ENCODE measurements at places on chromosomes 5 and 9.

DNA sequence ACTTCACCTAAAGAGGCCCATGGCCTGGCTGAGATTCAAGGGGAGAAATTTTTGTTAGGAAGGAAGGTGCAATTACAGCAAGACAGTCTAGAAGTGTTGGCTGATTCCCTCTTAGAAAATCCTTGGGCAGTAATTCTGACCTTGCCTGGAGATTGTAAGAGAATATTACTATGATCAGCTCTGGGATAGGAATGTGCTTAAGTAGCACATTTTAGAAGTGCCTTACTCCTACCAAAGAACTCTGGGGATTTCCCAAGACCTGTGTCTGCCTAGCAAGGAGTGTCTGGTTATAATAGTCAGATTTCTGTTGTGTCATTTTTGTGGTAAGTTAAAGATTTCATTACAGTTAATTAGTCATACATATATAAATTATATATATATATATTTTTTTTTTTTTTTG, 52.3 kb downstream of the NLN start:
- H3K4me1 ChIP-seq = peaks cover 23% of the 10 kb centered on the region
- no peak overlapping the region for H3K4me3 ChIP-seq
- DNase-seq = no peak
- H3K36me3 ChIP-seq = peaks cover 7% of the 10 kb centered on the region

GRCh38 chr9:127081250-127082185, 40.9 kb downstream of the ANGPTL2 start:
- H3K4me1 ChIP-seq = no peaks in the 10 kb centered on the region
- no peaks in the 10 kb centered on the region for H3K36me3 ChIP-seq
- H3K27ac ChIP-seq = no peak overlapping the region
- no peak overlapping the region for H3K4me3 ChIP-seq
- no peak for DNase-seq
- peaks cover 35% of the 10 kb centered on the region for H3K27me3 ChIP-seq

- no peak overlapping the region for H3K4me3 ChIP-seq
- no peaks in the 10 kb centered on the region for H3K27me3 ChIP-seq
- H3K36me3 ChIP-seq = no peaks in the 10 kb centered on the region
- no peak overlapping the region for H3K27ac ChIP-seq
- H3K4me1 ChIP-seq = no peaks in the 10 kb centered on the region
- no peak for DNase-seq
These were observed 381.4 kb upstream of the RGMB start for GRCh38 chr5:98391921-98392625.

GRCh38 chr5:63135291-63135690, 556.7 kb downstream of the LRRC70 start:
- no peak overlapping the region for H3K4me3 ChIP-seq
- no peaks in the 10 kb centered on the region for H3K27me3 ChIP-seq
- no peaks in the 10 kb centered on the region for H3K4me1 ChIP-seq
- no peak overlapping the region for H3K27ac ChIP-seq

GRCh38 chr5:159469496-159470372, 139.4 kb upstream of the IL12B start:
- peaks cover 39% of the 10 kb centered on the region for H3K27me3 ChIP-seq
- H3K4me3 ChIP-seq = no peak overlapping the region
- no peaks in the 10 kb centered on the region for H3K36me3 ChIP-seq
- H3K4me1 ChIP-seq = peaks cover 9% of the 10 kb centered on the region
- no peak overlapping the region for H3K27ac ChIP-seq

DNA sequence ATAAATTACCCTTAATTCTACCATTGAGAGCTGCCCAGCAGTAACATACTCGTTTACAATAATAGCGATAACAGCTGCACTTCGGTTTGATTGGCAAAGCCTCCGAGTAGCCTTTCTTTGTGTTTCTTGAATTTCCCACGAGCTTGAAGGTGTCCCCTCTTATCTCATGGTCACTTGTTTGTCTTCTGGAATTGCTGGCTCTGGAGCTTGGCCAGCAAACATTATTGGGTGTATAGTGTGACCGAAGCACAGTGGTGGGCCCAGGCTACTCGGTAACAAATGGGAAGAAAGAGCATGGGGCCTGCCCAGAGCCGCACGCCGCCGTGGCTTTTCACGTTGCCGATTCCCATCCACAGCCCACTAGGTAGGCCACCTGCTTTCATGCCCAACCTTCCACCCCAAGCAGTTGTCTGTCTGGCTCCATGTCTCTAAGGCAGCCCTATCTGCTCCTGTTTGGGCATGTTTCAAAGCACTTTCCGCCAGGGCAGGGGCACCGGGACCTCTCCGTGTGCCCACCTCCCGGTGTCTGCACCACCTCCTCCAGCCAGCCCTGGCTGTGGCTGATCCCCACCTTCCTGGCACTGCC, 8.7 kb downstream of the STKLD1 start:
- H3K4me3 ChIP-seq = no peak overlapping the region
- no peaks in the 10 kb centered on the region for H3K4me1 ChIP-seq
- H3K36me3 ChIP-seq = no peaks in the 10 kb centered on the region
- no peak overlapping the region for H3K27ac ChIP-seq
- H3K27me3 ChIP-seq = no peaks in the 10 kb centered on the region
- DNase-seq = no peak

DNA sequence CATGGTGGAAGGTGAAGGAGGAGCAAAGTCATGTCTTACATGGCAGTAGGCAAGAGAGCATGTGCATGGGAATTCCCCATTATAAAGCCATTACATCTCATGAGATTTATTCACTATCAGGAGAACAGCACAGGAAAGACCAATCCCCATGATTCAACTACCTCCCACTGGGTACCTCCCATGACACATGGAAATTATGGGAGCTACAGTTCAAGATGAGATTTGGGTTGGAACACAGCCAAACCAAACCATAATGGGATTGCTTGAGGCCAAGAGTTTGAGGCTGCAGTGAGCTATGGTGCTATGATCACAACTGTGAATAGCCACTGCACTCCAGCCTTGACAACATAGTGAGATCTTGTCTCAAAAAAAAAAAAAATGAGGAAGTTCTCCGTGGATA, 581.8 kb downstream of the TAF11L14 start:
- H3K36me3 ChIP-seq = no peaks in the 10 kb centered on the region
- H3K4me1 ChIP-seq = no peaks in the 10 kb centered on the region
- no peaks in the 10 kb centered on the region for H3K27me3 ChIP-seq
- H3K4me3 ChIP-seq = no peak overlapping the region
- H3K27ac ChIP-seq = no peak overlapping the region
- DNase-seq = no peak

- DNase-seq = peak; percentile 52
- peak overlapping the region; percentile 97 for H3K27ac ChIP-seq
- H3K36me3 ChIP-seq = peaks cover 20% of the 10 kb centered on the region
- peaks cover 35% of the 10 kb centered on the region for H3K4me1 ChIP-seq
These were observed 1.6 kb downstream of the BSPRY start for GRCh38 chr9:113350937-113351336.

- no peaks in the 10 kb centered on the region for H3K36me3 ChIP-seq
- no peak for DNase-seq
- H3K27ac ChIP-seq = no peak overlapping the region
- peaks cover 3% of the 10 kb centered on the region for H3K27me3 ChIP-seq
- peaks cover 12% of the 10 kb centered on the region for H3K4me1 ChIP-seq
These were observed 6.1 kb upstream of the RNF183 start for GRCh38 chr9:113309204-113309813.

GRCh38 chr9:136711751-136712689, at the start of gene DIPK1B:
TSS of gene DIPK1B (plus strand) at chr9:136712572. CDS start at chr9:136712666, 94 bp downstream.
- H3K27ac ChIP-seq = no peak within 1 kb of the TSS
- H3K27me3 ChIP-seq = peaks cover 25% of the 10 kb centered on the region
- H3K36me3 ChIP-seq = no peaks in the 10 kb centered on the region
- no peak for DNase-seq
- peak within 1 kb of the TSS; percentile 56 for H3K4me3 ChIP-seq

DNA sequence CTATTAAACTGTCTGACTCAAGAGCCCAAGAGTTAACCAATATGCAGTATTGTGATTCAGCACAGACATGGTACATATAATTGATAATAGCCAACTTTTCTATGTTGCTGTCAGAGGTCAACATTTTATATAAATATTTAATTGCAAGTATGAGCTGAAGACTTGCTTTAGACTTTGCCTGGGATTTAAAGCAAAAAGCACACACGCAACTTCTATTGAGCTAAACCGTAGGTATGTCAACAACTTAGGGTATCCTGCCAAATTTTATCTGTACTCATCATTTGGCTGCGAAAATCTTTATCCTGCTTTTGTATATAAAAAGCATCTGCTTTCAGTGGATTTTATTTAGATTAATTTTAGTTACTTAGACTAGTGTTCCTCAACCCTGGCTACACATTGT, 27.4 kb downstream of the UHRF2 start:
- no peak for DNase-seq
- H3K27ac ChIP-seq = no peak overlapping the region
- peaks cover 58% of the 10 kb centered on the region for H3K36me3 ChIP-seq
- H3K27me3 ChIP-seq = no peaks in the 10 kb centered on the region
- peaks cover 40% of the 10 kb centered on the region for H3K4me1 ChIP-seq

GRCh38 chr9:83238871-83239640, 176.1 kb upstream of the RASEF start:
- H3K36me3 ChIP-seq = no peaks in the 10 kb centered on the region
- no peaks in the 10 kb centered on the region for H3K4me1 ChIP-seq
- DNase-seq = no peak

DNA sequence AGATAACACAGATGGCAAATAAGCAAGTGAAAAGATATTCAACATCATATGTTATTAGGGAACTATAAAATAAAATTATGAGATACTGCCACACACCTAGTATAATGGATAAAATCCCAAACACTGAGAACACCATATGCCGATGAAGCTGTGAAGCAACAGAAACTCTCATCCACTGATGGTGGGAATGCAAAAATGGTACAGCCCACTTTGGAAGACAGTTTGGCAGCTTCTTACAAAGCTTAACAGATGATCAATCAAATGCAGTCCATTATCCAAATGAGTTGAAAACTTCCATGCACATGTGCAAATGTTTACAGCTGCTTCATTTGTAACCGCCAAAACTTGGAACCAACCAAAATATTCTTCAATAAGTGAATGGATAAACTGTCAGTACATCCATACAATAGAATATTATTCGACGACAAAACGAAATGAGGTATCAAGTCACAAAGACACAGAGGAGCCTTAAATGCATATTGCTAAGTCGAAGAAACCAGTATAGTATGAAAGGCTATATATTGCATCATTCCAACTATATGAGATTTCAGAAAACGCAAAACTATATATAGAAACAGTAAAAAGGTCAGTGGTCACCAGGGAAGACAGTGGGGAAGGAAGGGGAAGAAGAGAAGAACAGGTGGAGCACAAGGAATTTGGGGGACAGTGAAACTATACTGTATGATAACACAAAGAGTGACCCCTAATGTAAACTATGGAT, 14.9 kb downstream of the PFDN1 start:
- peaks cover 16% of the 10 kb centered on the region for H3K4me1 ChIP-seq
- H3K27ac ChIP-seq = no peak overlapping the region
- peaks cover 5% of the 10 kb centered on the region for H3K36me3 ChIP-seq
- no peaks in the 10 kb centered on the region for H3K27me3 ChIP-seq
- DNase-seq = no peak
- H3K4me3 ChIP-seq = no peak overlapping the region

DNA sequence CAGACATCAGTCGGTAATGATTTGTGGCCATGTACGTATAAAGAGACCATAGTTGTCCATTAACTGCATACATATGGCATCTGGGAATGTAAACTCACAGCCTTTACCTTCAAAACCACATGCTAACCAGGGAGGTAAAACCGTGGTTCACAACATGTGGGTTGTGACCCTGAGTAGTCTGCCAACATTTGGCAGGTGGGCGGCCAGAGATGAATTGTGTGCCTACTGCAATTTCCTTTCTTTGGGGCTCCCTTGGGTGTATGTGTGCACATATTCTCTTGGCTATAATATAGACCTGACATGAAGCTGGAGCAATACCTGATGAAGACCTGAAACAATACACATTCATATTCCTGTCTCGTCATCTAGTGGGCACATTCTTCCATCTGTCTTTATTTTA, 396.0 kb downstream of the MLLT3 start:
- H3K4me1 ChIP-seq = peaks cover 35% of the 10 kb centered on the region
- H3K27me3 ChIP-seq = peaks cover 3% of the 10 kb centered on the region
- no peak for DNase-seq
- no peak overlapping the region for H3K27ac ChIP-seq
- H3K36me3 ChIP-seq = no peaks in the 10 kb centered on the region
- H3K4me3 ChIP-seq = no peak overlapping the region

GRCh38 chr9:103900466-103900865, 193.6 kb upstream of the SMC2 start:
- DNase-seq = no peak
- no peaks in the 10 kb centered on the region for H3K36me3 ChIP-seq
- no peak overlapping the region for H3K4me3 ChIP-seq

DNA sequence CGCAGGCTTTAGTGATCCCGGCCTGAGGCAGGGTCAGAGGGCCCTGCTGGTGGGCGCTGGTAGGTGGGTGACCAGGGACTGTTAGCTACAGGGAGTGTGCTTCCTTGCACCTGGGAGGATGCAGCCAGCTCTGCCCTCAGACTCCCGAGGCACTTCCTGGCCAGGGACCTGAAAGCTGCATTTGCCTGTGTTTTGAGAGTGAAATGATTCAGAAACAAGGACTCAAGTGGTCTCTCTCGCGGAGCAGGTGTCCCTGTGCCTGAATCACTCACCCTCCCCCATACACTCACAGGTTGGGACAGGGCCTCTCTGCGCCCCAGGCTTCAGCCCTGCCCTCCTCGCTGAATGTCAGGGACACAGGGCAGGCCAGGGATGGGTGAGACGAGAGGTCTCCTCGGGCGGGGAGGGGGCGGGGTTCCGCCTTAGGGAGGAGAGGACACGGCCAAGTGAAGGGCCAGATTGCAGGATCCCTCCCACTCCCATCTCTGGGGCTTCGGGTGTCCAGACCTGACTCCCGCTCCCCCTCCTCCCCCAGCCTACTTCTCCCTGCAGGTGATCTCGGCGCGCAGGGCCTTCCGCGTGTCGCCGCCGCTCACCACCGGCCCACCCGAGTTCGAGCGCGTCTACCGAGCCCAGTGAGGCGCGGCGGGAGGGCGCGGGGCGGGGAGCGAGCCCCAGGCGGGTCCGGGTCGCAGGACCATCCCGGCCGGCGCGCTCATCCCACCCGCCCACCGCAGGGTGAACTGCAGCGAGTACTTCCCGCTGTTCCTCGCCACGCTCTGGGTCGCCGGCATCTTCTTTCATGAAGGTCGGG, 1.5 kb downstream of the LTC4S start:
- H3K4me1 ChIP-seq = peaks cover 9% of the 10 kb centered on the region
- peak overlapping the region; percentile 58 for H3K4me3 ChIP-seq
- no peak for DNase-seq

DNA sequence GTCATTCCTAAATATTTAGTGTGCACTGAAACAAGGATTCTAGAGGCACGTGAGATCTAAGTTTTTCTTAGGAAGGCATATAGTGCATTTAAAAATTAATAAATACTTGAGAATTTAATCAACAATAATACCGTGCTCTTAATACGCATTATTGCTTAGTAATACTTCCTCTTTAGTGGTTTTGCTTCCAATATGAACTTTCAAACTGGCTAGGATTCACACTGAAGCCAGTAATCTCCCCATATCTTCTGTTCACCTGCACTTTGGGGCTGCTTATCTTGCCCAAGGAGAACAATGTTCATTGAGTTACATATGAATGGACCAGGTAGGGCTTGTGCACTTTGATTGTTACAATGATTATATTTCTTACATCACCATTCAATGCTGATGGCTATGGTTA, 180.5 kb upstream of the RIOK2 start:
- H3K27ac ChIP-seq = no peak overlapping the region
- H3K36me3 ChIP-seq = no peaks in the 10 kb centered on the region
- DNase-seq = no peak
- H3K4me1 ChIP-seq = no peaks in the 10 kb centered on the region
- no peak overlapping the region for H3K4me3 ChIP-seq
- no peaks in the 10 kb centered on the region for H3K27me3 ChIP-seq

- no peaks in the 10 kb centered on the region for H3K36me3 ChIP-seq
- no peak overlapping the region for H3K4me3 ChIP-seq
- H3K27ac ChIP-seq = no peak overlapping the region
- no peaks in the 10 kb centered on the region for H3K27me3 ChIP-seq
These were observed 136.6 kb upstream of the OR13F1 start for GRCh38 chr9:104367507-104367906.
